ENCODE measurements at places on chromosomes 2 and 18.

GRCh38 chr2:3913166-3913565, 209.8 kb downstream of the DCDC2C start:
- no peak for DNase-seq

- peak; percentile 70 for DNase-seq
Measured at GRCh38 chr2:24491542-24492420, 727 bp downstream of the NCOA1 start.

DNA sequence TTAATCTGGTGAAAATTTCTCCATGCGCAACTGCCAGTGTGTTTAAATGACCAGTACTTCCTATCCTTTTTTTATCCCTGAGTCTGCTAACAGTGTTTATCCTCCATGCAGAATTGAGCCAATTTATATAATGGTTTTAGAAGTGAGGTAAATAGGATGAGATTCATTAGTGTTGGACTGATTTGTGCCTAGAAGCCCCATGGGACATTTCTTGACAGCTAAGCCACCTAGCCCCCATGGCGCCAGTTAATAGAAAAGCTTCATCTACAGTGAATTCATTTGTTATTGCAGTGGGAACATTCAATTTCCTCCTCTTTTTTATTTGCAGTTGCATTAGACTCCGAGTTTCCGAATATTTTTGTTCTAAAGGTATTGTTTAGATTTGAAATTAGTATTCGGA, 175.6 kb downstream of the ARL6IP6 start:
- DNase-seq = no peak

- no peak for DNase-seq
Measured at GRCh38 chr2:83584672-83585071, 874.4 kb downstream of the SUCLG1 start.

DNA sequence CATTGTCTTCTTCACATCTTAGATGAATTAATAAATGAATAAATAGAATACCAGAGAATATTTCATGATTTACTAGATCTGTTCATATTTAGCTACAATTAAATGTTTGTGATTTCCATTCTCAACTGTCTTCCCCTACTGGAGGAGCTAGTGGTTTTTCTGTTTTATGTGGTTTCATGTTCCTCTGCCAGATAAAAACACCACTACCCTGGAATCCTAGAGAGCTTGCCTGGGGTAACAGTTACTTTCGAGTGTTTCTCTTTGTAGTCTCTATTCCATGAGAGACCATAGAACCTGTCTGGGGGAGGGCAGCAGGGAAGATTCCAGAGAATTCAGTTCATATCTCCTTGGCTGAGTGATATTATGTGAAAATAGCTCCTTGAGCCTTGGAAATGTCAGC, 349.2 kb downstream of the INSIG2 start:
- DNase-seq = no peak

GRCh38 chr2:122326471-122326870, 571.0 kb downstream of the TSN start:
- no peak for DNase-seq

DNA sequence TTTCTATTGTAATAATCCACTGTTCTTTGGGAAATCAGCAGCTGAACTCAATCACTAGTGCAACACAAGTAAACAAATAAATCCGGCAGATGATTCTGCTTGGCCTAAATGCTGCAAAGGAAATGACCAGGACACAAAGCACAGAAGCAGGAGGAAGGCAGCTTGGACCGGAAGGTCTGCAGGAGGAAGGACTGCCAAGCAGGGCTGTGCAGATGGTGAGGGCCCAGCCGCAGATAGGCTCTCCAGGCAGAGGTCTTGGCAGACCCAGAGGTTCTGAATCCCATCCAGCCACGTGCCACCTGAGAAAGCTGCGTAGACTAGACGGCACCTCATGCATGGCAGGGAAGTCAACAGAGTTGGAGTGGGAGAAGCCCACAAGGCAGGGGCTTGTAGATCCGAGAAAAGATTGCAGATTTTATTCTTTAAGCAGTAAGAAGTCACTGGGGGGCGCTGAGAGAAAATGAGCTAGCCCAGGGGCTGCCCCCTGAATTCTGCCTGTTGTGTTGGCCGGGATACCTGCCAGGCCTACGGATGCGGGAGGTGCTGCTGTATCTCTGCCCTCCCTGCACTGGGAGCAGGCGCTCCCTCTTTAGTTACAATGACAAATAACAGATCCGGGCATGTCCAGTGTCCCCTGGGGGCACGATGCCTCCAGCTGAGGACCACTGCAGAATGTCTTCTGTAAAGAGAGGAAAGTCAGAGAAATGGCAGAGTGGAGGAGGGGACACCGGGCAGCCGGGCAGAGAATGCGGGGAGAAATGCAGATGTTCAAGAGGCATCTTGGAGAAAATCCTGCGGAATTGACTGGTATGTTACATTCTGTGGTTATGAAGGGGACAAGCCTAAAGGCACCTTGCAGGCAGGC, 153.5 kb downstream of the PXDN start:
- DNase-seq = no peak

DNA sequence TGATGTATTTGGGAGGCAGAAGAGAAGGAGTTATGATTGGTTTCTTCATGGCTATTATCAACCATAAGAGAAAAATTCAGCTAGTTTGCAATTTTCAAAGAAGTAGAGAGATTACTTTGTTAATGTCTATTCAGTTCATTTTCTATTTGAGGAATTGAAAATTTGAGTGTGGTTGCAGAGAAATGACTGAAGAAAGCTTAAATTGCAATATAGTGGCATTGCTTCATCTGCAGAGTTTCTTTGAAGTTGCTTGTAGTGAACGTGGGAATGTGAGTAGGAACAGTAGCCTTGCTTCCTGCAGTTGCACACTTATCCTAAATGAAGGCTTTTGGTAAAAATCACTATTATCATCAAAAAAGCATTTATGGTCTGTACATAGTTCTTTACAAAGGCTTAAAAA, 14.7 kb upstream of the CYRIA start:
- no peak for DNase-seq

DNA sequence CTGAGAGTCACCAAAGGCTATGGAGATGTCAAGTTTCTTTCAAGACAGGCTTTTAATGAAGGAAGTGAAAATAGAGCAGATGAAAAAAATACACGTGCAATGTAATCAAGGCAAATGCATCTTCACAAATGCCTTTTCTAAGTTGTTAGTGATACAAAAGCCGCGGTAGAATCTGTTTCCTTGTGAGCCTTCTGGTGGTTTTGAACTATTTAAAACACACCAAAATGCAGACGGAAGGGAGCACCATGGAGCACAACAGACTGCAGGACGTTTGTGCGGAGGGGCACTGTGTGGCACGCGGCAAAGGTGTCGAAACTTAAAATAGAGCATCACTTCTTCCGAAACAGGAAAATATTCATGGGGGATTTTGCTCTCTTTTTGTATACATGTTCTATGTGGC, 65.0 kb upstream of the BOD1L2 start:
- no peak for DNase-seq

- DNase-seq = no peak
Measured at GRCh38 chr2:203959672-203960071, 23.1 kb downstream of the ICOS start.
